ENCODE measurements at places on chromosomes 12 and 14.

GRCh38 chr14:65833267-65833880, 420.8 kb downstream of the FUT8 start:
- DNase-seq: no peak

GRCh38 chr12:50112456-50113218, 601 bp downstream of the COX14 start:
- no peak for DNase-seq

- DNase-seq: no peak
Observed at GRCh38 chr14:62123961-62124360, 361.7 kb downstream of the SNAPC1 start.

- DNase-seq: no peak
Observed at GRCh38 chr12:60853407-60853806, 1257.6 kb downstream of the SLC16A7 start.

GRCh38 chr14:102696332-102696731, 80.9 kb upstream of the TRAF3 start:
- no peak for DNase-seq

DNA sequence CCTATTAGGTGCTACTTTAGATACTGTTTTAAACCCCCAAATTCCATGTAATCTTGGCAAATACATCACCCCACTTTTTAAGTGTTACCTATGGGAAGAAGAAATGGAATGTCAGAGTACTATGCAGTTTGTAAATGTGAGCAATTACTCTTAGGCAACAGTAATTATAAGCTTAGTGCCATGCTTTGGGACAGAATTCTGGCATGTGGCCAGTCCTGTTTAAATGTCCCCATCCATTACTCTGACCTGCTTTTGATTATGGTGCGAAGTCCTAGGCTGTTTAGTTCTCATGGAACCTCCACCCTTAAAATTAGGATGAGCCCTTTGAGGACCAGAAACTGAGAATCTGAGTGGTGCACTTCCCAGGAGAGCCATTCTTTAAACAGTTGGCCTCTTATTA, 321.4 kb upstream of the RGS6 start:
- DNase-seq: no peak

DNA sequence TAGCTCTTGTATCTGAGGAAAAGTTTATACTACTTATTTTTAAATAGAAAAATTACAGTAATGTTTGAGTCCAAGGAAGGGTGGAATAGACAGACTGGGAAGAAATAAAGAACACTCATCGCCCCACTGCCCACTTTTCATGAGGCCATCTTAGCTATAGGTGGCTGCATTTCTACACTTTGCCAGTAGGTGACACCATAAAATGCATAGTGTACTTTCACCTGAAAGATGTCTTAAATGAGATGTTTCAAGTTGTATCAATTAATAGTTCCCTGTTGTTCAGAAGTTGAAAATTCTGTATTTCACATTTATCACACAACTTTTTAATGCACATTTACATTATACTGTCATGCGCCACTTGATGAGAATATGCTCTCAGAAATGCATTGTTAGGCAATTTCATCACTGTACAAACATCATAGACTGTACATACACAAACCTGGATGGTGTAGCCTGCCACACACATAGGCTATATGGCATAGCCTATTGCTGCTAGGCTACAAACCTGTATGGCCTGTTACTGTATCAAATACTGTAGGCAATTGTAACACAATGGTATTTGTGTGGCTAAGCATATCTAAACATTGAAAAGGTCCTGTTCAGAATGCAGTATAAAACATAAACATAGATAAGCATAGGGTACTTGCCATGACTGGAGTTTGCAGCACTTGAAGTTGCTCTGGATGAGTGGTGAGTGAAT, 27.6 kb downstream of the PMCH start:
- DNase-seq: peak; percentile 46

GRCh38 chr14:106556665-106557289, 1030.4 kb downstream of the TMEM121 start:
- no peak for DNase-seq

GRCh38 chr12:3658327-3659163, 94.4 kb downstream of the CRACR2A start:
- DNase-seq: no peak

- DNase-seq: no peak
Observed at GRCh38 chr12:106128585-106129328, 10.0 kb downstream of the NUAK1 start.

DNA sequence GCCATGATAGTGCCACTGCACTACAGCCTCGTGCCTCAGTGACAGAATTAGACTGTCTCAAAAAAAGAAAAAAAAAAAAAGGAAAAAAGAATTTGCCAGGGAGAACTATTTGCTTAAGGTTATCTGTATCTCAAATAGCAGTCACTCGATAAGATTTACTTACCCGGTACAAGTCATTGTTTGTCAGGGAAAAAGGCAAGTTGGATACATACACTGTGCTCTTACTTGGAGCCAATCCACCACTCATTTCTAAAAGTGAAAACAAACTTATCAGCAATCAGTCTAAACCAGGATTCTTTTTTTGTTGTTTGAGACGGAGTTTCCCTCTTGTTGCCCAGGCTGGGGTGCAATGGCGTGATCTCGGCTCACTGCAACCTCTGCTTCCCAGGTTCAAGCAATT, 2.0 kb downstream of the ZCRB1 start:
- DNase-seq: no peak

- DNase-seq: peak; percentile 45
Observed at GRCh38 chr14:53663709-53664108, 292.9 kb downstream of the BMP4 start.

- peak; percentile 72 for DNase-seq
Observed at GRCh38 chr12:42504049-42504448, 85.5 kb downstream of the PRICKLE1 start.

- DNase-seq: no peak
Observed at GRCh38 chr14:105015242-105015641, 5.6 kb downstream of the CDCA4 start.

DNA sequence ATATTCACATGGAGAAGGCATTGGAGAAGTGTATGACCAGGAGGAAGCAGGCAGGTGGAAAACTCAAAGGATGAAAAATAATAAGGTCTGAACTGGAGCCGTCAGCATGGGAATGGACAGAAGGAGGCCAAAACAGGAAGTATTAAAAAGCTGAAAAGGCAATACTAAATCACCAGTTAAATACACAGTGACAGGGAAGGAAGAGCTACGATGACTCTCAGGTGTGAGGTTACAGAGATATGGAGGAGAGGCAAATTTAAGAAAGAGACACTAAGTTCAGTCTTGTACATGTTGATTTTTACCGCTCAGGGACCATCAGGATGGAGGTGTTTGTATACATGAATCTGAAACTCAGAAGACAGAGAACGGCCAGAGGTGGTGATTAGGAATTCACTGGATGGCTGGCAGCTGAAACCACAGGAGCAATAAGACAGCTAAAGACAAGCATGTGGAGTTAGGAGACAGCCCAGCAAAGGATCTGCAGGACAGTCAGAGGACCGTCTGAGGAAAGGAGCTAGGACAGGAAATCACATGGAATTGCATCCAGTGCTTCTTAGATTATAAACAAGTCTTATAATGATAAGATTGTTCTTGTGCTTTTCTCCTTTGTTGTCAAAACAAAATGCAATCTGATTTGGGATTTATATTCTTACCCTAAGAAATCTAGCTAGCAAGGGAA, 33.9 kb upstream of the CDKN3 start:
- DNase-seq: no peak

DNA sequence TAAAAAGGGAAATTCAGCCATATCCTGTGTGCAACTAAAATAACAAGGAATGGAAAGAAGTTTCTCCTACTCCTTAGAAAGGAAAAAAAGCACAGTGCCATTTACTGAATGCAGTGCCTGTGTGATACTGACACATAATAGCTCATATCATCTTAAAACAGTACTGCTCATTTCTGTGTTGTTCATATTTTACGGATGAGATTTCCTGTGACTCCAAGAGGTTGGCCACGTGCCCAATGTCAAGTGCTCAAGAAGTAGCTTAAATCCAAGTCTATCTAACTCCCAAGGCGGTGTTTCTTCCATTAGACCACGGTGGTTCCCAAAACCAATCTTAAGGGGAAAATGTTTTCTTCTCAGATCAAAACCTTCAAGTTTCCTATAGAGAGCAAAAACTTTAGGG, 20.0 kb downstream of the MAP3K9 start:
- DNase-seq: peak; percentile 57

GRCh38 chr12:19688532-19688931, 249.2 kb downstream of the AEBP2 start:
- DNase-seq: no peak

DNA sequence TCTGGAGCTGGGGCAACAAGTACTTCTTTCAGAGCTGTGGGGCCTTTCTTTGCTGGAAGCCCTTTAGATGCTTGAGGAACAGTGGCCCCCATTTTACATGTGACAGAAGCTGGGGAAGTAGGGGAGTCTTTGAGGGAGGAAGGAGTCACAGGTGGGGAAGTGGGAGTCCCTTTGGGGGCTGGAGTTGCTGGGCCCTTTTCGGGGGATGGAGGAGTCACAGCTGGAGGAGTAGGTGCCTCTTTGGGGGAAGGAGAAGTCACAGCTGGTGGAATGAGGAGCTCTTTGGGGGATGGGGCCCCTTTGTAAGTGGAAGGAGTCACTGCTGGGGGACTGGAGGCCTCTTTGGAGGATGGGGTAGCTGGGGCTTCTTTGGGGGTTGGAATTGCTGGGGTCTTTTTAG, 8.6 kb downstream of the NACA start:
- DNase-seq: no peak

DNA sequence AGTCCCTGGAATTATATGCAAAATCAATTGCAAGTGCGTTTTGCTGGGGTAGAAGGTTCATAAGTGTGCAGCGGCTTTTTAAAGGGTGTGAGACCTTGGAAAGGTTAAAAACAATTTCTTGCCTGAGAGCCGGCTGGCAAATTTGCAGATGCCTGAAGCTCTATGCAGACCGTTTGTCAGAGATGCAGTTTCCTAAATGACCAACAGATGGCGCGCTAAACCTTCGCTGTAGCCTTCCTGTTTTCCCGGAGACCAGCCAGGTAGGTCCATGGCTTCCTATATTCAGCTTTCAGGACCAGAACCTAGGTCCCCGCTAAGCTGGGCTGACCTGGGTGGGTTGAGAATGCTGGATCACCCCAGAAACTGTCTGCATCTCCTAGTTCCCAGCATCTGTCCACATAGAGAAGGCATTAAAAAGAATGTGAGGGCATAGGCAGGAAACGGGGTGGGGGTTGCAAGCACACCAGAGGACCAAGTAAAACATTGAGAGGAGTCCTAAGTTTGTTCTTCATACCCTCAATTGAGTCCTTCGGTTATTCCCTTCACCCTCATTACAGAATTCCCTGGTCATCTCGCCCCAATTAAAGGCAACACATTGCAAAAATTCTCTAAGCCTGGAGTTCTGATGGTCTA, 5.7 kb upstream of the NOS1 start:
- DNase-seq: peak; percentile 87

DNA sequence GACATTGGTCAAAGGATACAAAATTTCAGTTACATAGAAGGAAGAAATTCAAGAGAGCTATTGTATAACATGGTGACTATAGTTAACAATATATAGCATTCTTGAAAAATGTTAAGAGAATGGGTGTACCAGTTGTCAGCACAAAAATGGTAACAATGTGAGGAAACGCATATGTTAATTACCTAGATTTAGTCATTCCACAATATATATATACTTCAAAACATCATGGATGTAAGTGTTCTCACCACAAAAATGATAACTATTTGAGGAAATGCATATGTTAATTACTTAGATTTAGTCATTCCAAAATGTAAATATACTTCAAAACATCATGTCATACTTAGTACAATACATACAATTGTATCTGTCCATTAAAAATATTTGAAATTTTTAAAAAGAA, 540.4 kb upstream of the MGAT4C start:
- DNase-seq: no peak

DNA sequence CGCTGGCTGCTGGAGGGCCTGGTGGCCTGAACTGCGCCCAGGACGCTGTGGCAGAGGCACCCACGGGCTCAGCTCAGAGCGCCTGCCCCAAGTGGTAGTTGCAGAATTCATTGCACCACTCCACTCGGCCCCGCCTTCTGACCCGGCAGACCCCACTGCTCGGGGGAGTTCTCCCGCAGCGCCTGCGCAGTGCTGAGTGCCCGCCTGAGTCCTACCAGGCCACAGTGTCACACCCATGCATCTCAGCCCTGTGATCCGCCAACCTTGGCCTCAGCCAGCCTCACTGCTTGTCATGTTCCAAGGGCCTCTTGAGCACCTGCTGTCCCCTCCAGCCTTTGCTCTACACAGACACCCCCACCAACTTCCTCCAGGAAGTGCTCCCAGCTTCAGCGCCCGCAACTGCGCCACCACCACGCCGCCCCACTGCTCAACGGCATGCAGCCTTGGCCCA, 12.2 kb downstream of the DEGS2 start:
- DNase-seq: no peak

DNA sequence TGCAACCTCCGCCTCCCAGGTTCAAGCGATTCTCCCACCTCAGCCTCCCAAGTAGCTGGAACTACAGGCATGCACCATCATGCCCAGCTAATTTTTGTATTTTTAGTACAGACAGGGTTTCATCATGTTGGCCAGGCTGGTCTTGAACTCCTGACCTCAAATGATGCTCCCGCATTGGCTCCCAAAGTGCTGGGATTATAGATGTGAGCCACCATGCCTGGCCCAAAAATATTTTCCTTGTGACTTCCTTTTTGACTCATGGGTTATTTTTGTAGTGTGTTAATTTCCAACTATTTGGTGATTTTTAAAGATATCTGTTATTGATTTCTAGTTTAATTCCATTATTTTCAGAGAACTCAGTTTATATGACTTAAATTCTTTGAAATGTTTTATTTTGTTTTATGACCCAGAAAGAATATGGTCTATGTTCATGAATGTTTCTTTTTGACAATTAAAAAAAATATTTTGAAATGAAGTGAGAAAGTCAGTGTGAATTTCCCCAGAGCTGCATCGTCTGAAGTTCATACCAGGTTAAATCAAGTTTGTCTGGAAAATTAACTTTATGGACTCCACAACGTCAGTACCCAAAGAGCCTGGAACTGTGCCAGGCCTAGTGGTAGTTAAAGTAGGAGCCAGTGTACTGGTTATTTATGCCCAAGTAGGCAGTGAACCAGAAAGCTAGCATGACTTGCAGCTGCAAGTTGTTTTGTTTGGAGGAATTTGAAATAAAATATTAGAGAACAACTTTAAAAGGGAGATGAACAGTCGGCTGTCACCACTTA, 2.8 kb upstream of the CDKL1 start:
- DNase-seq: peak; percentile 57

- peak; percentile 26 for DNase-seq
Observed at GRCh38 chr14:102828151-102828550, 50.9 kb downstream of the TRAF3 start.

DNA sequence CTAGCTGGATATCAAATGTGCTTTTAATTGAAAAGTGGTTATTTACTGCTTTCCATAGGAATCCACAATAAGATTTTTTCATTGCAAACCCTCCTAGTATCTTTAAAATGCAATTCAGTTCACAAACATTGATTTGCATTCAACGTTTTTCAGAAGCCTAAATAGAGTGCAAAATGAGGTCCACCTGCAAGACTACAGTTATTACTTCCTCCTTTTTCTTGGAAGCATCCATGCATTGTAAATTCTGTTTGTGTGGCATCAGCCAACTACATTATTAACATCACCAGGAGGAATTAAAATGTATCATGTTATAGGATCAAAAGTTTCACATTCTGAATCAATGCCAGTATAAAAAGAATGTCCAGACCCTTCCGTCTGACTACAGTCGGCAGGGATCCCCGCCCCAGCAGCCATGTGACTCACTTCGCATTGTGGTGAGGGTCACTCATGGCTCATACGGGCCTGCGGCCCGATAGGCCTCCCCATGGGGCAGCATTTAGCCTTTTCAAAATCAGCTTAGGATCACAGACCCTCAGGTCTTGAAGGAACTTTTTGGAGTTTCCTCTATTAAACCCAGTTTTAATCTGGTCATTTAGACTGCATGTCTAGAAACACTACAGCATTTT, 46.3 kb downstream of the NTF3 start:
- DNase-seq: peak; percentile 59

Measured in astrocyte of the hippocampus (primary cell).